Stimulated activated naive B cell treated with anti-CD40 and anti-IgM and Interleukin-4, amounts not matched to agents 10 μg/mL and 1 μg/mL and 100 μg/mL, for 72 hours (primary cell): ENCODE measurements at places on chromosomes 12 and 14.

- no peak for DNase-seq
Observed at GRCh38 chr12:47944685-47945340, 18.6 kb upstream of the TMEM106C start.

DNA sequence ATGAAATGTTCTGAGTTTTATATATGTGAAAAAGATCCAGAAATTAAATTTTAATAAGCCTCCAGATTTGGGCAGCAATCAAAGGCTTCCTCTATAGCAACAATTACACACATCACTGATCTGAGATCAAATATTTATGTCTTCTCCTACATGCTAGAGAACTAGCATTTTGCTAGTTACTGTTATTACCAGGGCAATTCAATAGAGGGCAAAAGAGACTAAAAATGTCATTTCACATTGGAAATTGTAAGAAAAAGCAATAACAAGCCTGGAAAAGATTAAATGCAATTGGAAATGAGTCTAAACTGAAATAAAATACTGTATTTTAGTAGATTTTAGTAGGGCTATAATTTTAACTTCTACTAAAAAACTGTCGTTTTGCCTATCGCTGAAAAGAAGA lies 32.6 kb upstream of the ANO6 start:
- no peak for DNase-seq

DNA sequence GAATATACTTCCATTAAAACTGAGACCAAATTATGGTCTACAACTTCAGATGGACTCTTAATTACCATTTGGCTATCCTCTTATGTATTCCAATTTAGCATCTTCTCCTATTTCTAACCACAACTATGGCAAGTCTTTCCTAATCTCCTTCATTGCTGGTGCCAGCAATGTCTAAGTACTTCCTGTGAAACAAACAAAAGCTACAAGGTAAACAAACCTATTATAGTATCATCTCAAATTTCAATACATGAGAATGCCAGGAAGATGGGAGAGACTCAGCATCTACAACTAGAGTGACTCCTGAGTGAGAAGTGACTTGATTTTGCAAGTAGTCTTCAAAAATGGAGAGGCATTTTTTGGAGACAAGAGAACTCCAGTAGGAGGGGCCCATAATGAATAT lies 202.9 kb upstream of the ATXN7L3B start:
- no peak for DNase-seq

- DNase-seq: no peak
Observed at GRCh38 chr12:16358878-16359277, 11.4 kb downstream of the MGST1 start.

GRCh38 chr14:61557854-61558253 lies 137.5 kb upstream of the HIF1A start:
- DNase-seq: no peak

GRCh38 chr14:23409475-23409874 lies 1.4 kb upstream of the MYH6 start:
- DNase-seq: no peak

DNA sequence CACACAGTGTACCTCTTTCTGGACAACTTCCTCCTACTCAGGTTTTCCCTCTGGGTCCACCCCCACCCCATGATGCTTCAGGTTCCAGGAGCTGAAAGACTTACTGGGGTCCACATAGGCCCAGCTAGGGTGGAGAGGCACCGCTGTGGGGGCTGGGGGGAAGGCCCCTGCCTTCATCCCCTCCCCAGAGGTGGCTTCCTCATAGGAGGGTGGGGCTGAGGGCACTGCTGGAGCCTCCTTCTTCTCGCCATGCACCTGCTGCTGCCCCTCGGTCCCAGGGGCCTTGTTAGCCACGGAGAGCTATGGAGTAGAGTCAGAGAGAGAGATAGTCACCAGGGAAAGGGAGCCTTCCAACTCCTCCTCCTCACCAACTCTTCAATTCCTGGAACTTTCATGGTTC lies 2.7 kb downstream of the FAIM2 start:
- no peak for DNase-seq

GRCh38 chr14:37035401-37035800 lies 137.0 kb downstream of the SLC25A21 start:
- no peak for DNase-seq

- DNase-seq: no peak
Observed at GRCh38 chr12:122659579-122659978, 43.6 kb downstream of the HCAR2 start.

- no peak for DNase-seq
Observed at GRCh38 chr14:90179357-90179756, 77.0 kb upstream of the PSMC1 start.

- no peak for DNase-seq
Observed at GRCh38 chr14:23561873-23562821, 5.4 kb downstream of the AP1G2 start.

DNA sequence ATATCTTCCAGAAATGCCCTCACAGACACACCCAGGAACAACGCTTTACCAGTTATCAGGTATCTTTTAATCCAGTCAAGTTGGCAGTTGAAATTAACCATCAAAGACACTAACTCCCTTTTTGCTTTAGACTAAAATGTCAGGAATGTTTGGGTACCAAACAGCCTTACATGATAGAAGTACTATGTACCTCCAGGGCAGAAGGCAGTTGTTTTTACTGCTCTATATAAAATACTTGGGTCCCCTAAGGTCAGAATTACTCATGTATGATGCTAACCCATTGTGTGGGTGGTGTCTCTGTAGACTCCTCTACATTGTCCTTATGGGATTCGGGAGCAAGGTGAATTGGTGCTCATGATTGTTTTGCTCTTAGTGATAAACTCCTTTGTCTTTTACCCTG lies 492.5 kb upstream of the FLRT2 start:
- no peak for DNase-seq

DNA sequence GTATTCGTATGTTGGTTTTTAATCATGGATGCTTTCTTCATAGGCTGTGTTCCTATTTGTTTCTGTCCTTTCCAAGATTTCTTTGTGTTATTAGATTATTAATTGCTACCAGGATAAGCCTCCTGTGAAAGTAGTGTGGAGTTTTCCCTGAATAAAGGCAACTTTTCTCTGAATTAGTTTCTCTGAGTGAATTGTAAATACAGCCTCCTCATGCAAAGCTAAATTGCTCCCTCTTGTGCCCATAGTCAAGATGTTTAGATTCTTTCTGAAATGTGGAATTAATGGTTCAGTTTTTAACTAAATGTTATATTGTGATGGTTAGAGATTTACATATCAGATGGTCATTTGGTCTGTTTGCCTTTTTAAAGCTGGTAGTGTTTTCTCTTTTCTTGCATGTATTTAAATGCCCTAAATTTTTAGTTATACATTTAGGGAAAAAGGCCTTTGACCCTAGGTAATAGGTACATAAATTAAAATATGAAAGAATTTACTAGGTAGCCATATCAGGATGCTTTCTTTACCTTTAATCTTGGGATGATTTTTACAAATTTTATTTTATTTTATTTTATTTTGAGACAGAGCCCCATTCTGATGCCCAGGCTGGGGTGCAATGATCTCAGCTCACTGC lies 8.9 kb downstream of the APAF1 start:
- no peak for DNase-seq

DNA sequence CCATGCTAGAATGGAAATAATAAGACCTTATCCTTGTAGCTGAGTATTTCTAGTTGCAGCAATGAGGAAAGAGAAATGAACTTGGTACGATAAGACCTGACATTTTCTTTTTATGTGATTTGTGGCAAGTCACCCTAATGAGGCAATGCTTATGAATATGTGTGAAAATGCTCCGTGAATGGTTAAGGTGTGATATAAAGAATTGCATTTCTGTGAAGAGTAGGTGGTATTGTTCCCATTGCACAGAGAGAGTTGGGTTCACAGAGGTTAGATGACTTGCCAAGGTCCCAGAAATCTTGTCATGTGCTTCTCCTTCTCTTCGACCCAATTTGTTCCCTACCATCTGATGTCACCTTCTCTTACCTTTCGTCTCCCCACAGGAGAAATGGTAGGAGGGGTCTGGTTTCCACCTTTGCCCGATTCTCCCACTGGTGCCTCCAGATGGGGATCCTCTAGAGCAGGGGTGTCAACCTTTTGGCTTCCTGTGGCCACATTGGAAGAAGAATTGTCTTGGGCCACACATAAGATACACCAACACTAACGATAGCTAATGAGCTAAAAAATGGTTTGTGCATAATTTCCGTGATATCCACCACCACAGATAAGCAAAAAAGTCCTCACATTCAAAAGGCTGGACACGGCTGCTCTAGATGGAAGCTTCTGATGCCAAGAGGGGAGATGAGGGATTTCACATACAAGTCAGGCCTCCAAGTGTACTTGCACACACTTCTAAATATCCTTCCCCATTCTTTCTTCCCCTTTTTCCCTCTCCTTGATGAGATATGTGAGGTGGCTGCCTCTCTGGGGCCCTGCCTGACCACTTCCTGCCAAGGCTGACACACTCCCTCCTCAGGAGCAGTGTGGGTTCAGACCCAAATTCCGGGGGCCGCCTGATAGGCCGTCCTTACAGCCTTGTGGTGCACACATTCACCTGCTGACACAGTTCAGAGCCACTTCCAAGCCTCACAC lies 96.1 kb downstream of the PLXNC1 start:
- DNase-seq: peak; percentile 53

DNA sequence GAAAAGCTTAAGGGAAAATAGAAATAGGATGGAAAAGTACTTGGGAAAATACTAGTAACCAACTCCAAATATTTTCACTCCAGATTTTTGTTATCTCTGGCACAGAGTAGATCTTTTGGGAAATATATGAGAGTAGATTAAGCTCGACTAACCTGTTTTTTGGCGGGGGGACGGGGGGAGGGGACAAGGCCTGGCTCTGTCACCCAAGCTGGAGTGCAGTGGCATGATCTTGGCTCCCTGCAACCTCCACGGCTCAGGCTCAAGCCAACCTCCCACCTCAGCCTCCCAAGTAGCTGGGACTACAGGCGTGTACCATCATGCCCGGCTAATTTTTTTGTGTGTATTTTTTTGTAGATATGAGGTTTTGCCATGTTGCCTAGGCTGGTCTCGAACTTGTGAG lies 4.8 kb downstream of the DHRS7 start:
- DNase-seq: no peak

- DNase-seq: no peak
Observed at GRCh38 chr12:104232609-104233280, 17.2 kb downstream of the TXNRD1 start.

- no peak for DNase-seq
Observed at GRCh38 chr12:111450676-111451075, 45.0 kb downstream of the SH2B3 start.

DNA sequence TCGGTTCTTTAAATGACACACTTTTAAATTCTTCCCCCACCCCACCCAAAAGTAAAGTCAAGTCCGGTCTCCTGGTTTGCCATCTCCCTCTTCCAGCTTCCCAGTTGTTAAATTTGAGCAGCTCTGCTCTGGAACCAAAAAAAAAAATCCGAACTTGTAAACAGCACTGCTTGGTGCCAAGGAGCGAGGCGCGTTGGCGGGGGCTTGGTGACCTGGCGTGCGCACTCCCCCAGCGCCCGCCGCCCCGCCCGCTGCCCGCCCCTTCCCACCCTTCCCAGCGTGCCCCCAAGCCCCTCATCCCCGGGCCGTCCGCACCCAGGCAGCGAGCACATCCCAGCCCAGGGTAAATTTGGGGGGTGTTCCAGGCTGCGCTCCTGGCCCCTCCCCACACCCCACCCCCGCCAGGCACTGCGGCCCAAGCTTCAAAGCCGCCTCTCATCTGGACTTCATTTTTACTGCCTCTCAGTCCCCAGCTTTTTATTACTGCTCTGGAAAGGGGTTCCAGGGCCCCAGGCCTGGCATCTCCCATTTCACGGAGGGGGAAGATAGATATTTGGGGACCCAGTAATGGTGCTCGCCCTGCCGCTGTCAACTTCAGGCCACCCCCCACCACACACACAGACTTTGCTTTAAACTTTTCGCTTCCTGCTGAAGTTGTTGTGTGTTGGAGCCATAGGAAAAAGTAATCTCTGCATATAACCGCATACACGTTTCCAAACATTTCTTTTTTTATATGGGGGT lies 11.7 kb upstream of the ITGB7 start:
- DNase-seq: no peak

GRCh38 chr14:76997257-76997970 lies 31.1 kb downstream of the IRF2BPL start:
- DNase-seq: no peak

GRCh38 chr12:95336387-95337067 lies 118.9 kb downstream of the VEZT start:
- no peak for DNase-seq
